ENCODE measurements at places on chromosomes 2 and 18.
A peak's percentile ranks its signal among the peaks of the same experiment; 100 is the strongest.

DNA sequence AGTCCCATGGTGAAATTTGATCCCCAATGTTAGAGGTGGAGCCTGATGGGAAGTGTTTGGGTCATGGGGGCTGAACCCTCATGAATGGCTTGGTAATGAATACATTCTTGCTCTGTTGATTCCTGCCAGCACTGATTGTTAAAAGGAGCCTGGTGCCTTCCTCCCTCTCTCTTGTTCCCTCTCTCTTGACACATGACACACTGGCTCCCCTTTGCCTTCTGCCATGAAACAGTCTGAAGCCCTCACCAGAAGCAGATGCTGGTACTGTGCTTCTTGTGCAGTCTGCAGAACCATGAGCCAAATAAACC, 30.6 kb upstream of the EPC2 start:
- DNase-seq = peak; percentile 25

DNA sequence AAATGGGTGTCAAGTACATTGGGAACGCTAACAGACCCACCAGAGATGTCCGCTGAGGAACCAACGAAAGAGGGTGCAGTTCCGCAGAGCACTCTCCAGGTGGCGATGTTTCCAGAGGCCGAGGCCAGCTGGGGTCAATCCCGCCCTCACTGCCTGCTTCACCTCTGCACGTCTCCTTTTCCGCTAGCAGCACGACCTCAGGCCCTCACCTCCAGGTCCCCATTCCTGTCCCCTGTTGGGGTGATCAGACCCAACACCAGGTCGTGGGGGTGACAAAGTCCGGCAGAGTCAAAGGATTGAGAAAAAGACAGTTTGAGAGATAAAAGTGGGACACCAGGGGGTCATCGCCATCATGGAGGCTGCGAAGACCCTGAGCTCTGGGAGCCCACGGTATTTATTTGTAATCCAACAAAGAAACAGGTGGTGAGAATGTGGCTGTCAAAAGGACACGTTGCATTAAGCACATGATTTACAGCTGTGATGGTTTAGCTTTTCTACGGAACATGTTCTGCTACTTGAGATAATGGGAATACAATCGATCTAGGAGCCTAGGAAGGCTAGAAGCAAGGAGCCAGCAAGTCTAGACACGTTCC, 27.3 kb downstream of the ZAP70 start:
- no peak for DNase-seq

DNA sequence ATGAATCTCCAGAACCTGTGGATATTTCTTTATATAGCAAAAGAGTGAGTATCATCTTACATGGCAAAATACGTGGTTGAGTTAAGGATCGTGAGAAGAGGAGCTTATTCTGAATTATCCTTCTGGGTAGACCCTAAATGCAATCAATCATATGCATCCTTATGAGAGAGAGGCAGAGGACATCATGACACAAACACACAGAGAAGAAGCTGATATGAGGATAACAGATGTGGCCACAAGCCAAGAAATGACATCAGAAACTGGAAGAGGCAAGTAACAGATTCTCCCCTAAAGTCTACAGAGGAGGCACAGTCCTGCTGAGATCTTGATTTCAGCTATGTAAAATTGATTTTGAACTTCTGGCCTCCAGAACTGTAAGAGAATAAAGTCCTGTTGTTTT, 730.2 kb upstream of the ZNF804A start:
- DNase-seq = no peak

DNA sequence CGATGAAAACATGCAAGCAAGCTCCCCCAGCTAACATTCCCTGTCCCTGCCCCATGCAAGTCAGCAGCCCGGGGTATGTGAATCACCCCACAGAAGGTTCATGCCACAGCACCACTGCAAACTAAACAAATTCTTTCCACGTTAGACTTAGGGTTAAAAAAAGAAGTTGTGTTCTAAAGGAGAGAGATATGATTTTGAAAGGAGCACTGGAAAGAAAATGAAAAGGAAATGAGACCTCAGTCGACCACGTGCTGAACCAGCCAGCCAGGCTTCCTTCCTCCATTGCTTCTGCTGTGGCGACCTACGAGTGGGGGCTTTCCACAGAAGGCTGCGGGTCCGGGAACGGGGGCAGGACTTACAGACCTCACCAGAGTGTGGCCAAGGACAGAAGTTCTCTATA, 52.0 kb downstream of the ARL4C start:
- DNase-seq = peak; percentile 89

DNA sequence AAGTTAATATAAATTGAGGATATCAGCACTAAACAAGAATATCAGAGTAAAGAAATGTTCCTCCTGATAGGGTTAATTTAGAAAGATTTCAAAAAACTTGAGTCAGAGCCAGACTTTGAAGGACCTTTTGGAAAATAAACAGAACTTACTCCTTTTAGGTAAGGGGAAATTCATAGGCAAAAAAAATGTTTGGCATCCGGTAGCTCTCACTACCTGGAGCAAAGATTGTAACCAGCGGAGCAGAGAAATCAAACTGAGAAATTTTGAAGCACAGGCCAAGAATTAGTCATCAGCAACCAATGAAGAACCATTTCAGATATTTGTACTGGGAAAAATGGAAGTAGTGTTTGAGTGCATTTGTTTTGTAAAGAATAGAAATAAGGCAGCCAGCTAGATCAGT, 113.0 kb downstream of the ICA1L start:
- no peak for DNase-seq

GRCh38 chr2:74653589-74653984, 460 bp upstream of the SEMA4F start:
- no peak for DNase-seq

GRCh38 chr2:231785822-231786176, 446 bp upstream of the COPS7B start:
- no peak for DNase-seq

DNA sequence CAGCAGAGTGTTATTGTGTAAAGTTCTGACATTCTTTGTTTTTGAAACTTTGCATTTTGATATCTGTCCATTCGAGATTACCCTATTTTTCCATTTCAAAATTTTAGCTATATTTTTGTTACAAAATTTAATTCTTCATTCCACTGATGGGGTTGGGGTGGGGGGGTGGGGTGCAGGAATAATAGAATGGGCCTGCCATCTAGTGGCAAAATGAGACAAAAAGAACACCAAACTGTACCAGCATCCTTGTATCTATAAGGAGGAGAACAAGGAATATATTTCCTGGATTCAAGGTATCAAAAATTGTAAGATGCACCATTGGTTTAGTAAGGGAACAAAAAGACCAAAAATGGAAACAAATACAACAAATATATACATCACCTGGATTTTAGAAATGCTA, 27.9 kb upstream of the TTR start:
- DNase-seq = no peak
